ENCODE measurements at places on chromosomes 7 and 10.

GRCh38 chr10:69061305-69062161 lies 26.4 kb upstream of the SRGN start:
- DNase-seq, result no peak

GRCh38 chr10:125033146-125033924 lies 91.4 kb downstream of the ZRANB1 start:
- DNase-seq, result no peak

GRCh38 chr10:28849821-28850220 lies 172.5 kb downstream of the BAMBI start:
- DNase-seq, result no peak

GRCh38 chr10:86372784-86373239 lies 6.2 kb upstream of the GRID1 start:
- no peak for DNase-seq

GRCh38 chr10:132408367-132408781 lies 11.4 kb downstream of the PWWP2B start:
- no peak for DNase-seq

- no peak for DNase-seq
Measured at GRCh38 chr7:131224996-131225395, 102.7 kb upstream of the MKLN1 start.

DNA sequence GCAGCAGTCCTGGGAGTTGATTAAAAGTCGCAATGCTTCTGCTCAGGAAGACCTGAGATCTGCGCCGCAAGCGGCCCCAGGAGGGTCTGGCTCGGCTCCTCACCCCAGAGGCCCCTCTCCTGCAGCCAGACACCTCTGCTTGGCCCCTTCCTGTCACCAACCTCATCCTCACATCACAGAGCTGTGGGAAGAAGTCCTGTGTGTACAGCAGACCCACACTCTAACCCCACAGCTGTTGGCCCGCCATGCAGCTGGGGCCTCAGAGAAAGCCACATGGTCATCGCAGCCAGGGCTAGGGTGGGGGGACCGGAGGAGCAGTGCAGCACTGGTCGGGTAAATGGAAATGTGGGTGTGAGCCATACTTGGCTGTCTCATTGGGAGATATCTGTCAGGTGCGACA lies 97.7 kb downstream of the RGS10 start:
- no peak for DNase-seq

- no peak for DNase-seq
Measured at GRCh38 chr7:12385364-12385786, 18.3 kb downstream of the VWDE start.

DNA sequence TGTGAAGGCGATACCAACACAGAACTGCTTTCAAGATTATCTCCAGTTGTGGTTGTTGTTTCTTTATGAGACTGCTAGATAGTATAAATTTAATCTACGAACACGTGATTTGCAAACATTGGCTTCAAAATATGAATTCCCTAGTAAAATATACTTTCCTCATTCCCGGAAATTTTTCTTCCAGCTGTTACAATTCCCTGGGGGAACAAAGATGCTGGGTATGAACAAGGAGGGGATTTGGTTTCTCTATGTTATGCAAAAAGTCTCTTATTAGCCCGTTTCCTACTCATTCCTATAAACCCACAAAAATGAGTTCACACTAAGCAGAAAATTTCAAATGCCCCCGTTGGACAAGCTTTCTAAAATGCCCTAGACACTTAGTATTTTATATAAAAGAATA lies 928.3 kb downstream of the CNTNAP2 start:
- no peak for DNase-seq

GRCh38 chr10:18478354-18478753 lies 173.0 kb downstream of the NSUN6 start:
- DNase-seq, result no peak

- no peak for DNase-seq
Measured at GRCh38 chr10:452512-453426, 236.7 kb downstream of the DIP2C start.

GRCh38 chr10:79933961-79934360 lies 14.9 kb downstream of the SFTPD start:
- DNase-seq, result no peak

DNA sequence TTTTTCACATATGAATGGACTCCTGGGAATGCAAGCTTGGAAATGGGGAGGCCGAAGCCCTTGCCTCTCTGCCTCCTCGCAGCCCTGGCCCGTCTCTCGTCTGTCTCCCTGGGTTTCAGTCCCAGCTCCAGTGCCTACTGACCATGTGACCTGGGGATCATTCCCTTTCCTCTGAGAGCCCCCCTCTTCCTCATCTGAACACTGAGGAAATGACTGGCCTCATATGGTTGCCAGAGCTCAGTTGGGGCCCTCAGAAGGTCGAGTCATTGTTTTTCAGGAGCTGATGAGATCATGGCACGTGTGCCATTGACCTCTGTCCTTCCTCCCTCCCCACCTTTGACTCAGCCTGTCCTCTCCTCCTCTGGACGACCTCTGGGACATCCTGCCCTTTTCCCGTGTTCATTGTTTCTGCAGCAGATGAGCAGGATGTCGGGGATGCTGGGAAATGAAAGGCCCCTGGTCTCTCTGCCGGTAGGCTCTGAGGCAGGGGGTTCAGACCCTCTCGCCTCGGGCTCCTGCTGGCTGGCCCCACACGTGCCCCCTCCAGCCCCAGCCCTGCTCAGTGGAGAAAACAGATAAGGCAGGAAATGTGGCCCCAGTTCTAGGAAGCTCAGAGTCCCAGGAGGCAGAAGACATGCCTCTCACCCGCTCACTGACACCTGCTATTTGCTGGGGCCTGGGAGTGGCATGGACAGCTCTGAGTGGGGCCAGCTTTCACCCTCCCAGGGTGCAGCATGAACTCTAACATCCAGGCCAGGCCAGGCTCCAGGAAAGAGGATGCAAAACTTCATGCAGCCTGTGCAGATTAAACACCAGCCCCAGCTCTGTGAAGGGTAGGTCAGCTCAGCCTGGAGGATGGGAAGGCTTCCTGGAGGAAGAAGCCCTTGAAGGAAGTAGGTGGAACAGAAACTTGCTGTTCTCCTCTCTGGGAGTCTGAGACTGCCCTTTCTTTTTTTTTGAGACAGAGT lies 8.3 kb upstream of the PPP1R35 start:
- DNase-seq, result no peak

DNA sequence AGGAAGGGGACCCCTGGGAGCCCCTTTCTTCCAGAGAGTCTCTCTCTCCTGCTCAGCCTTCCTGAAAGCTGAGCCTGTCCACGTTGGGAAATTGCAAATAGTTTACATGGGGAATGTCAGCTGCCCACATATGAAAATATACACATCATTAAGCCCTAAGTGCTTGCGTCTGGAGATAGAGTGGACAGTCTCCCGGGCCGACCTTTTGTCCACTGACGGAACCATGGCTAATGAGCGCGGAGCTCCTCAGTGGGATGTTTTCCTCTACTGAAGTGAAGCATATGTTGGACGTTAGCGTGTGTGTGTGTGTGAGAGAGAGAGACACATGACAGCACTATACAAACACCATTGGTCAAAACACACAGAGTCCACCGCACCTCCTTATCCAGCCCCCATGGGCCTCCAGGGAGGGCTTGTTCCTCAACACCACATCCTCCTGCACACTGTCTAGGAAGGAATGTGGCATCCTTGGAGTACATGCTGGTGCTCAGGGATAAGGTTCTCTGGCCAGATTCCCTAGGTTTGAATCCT lies 128.4 kb downstream of the RGS10 start:
- DNase-seq, result no peak

DNA sequence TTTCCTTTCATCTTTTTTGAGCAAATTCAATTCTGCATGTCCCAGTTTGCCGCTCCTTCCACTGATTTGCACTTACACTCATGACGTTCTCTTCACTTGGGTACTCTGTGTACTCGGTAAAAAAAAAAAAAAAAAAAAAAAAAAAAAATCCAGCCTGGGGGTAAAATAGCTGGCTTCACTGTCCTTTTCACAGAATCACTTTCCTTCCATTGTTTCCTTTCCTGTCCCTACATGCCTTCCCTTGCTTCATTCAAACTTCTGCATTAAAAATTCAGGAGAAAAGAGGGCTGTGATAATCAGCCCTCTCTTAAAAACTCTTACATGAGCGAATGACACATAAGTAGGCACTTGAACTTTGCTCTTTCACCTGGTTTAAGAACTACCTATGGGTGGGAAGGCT lies 8.7 kb downstream of the ANKRD1 start:
- no peak for DNase-seq

GRCh38 chr7:96870934-96871333 lies 134.4 kb upstream of the DLX6 start:
- DNase-seq, result no peak

DNA sequence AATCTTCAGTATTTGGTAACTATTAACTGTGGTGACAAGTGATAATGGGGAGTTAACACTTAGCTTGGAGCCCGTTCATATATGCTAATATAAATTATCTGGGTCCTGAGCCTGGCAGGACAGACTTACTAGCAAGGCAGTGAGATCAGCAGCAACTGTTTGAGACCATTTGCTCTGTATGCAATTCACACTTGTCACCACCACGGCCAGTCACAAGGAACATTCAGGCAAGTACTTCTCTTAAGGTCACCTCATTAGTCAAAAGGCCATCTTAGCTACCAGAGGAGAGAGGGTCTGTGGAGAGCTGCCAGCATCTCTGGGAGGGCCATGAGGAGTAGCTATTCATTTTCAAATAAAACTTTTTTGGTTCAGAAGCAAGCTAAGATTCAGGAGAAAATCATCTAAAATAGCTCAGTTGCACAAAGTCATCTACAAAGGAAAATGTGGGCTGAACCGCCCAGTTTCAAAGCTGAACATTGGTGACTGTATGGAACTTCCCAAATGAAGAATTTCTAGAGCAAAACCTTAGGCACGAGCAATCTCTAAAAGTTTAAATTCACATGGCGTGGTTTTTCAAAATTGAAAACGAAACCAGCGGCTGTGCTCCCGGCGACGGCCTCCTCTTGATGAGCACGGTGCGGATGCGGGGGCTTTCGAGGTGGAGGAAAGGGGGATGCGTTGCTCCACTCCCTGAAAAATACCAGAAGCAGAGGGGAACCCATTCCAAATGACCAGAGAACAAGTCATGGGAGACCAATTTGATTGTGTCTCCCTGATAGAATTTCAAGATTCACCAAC lies 233.5 kb upstream of the MGMT start:
- DNase-seq, result no peak

DNA sequence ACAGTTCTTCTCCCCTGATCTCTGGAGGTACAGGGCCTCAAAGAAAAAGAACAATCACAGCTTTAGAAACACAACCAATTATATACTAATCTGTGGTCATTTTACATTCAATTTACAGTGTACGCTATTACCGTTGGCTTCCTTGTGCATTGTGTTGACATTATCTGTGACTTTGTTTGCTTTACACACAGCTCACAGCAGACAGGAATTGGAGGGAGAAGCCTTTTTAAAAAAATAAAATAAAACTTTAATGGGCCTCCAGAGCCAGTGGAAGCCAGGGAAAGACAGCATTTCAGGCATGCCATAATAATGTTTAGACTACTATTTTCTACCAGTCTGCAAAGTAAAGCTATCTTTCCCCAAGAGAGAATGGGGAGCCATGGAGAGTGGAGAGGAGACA lies 179.0 kb upstream of the ADO start:
- DNase-seq, result no peak

DNA sequence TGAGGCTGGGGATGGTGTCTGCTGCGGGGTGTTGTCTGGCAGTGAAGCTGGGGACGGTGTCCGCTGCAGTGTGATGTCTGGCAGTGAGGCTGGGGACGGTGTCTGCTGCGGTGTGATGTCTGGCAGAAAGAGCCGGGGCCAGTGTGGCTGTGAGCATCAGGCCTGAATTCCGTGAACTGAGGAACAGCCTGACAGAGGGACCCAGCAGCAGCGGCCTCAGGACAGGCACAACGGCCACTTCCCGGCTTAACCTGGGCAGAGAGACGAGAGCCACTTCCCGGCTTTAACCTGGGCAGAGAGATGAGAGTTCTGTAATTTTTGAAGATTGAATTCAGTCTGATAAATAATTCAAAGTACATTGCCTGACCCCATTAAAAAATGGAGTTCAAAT lies 321.2 kb downstream of the PTPRN2 start:
- no peak for DNase-seq

- no peak for DNase-seq
Measured at GRCh38 chr10:47402641-47403301, 18.7 kb upstream of the ZNF488 start.

- DNase-seq, result no peak
Measured at GRCh38 chr10:101073631-101074030, 11.8 kb downstream of the KAZALD1 start.

DNA sequence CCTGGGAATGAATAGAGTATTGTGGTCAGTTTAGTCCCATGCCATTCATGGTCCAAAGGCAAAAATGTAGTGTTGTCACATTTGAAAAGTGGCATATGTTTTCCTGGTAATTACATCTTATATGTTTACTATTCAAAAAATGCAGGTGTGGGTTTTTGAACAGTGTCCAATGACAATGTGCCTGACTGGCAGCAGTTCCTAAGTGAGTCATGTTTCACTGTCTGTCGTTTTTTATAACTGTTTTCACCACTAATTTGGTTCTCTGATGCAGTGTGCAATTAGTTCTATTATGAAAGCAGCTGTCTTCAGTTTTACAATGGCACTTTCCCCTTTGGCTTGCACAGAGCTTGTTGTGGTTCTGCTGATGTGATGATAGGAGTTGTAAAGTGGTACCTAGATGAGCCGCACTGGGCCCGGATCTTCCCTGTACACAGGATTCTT lies 162.3 kb downstream of the SEM1 start:
- no peak for DNase-seq

GRCh38 chr10:33401300-33401699 lies 66.8 kb upstream of the NRP1 start:
- DNase-seq, result no peak

DNA sequence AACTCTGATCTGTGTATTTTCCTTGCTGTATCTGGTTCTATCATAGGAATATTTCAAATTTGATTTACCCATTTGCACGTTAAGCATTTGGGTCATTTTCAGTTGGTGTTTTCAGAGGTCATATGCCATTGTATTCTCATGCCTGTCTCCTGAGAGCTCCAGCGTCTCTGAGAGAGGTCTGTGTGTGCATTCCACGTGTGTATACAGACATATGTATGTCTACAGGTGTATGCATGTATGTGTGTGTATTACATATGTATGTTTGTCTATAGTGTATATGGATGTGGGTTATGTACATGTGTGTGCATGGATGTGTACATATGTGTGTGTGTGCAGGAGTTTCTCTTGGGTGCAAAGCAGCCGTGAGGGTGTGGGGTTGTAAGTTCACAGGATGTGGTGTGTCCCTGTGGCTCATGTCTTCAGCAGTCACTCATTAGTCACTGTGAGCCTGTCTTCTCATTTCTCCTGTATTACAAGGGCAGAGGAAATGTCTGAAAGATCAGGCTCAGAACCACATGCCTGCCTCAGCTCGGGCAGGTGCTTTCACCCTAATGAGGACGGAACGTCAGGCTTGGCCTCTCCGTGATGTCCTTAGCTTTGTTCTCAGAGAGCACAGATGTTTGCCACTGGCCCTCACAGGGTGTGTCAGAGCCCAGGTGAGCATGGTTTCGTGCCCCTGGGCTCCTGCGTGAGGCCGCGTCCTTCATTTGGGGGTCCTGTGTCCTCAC lies 101.6 kb downstream of the NKX6-2 start:
- DNase-seq, result no peak

- DNase-seq, result no peak
Measured at GRCh38 chr10:6654571-6654970, 74.5 kb upstream of the PRKCQ start.

All from D721Med (cell line).